Left ventricle myocardium superior (tissue), 1 donor: ENCODE measurements at places on chromosomes 3 and 15. TPM values are rescaled to one million over a fixed set of nuclear protein-coding genes. Genes with fewer than 3 reads are reported as not detected.

Gene CDHR4
- total RNA-seq: not detected

GRCh38 chr15:22874256-22874655 lies 35.8 kb downstream of the NIPA2 start:
- DNase-seq: no peak

GRCh38 chr3:155309581-155309980 lies 16.1 kb upstream of the STRIT1 start:
- DNase-seq: no peak

DNA sequence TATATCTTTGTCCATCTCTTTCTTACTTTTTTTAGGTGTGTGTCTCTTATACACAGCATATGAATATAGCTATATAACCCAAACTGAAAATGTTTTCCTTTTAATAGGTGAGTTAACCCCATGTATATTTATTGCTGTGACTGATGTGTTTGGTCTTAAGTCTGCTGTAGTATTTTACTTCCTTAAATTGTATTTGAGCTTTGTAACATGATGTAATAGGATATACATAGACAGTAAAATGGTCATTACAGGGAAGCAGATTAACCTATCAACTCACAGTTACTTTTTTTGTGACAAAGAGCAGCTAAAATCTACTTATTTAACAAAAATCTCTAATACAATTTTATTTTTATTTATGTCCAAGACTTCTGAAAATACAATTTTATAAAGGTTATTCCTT lies 51.8 kb upstream of the CDAN1 start:
- no peak for DNase-seq

DNA sequence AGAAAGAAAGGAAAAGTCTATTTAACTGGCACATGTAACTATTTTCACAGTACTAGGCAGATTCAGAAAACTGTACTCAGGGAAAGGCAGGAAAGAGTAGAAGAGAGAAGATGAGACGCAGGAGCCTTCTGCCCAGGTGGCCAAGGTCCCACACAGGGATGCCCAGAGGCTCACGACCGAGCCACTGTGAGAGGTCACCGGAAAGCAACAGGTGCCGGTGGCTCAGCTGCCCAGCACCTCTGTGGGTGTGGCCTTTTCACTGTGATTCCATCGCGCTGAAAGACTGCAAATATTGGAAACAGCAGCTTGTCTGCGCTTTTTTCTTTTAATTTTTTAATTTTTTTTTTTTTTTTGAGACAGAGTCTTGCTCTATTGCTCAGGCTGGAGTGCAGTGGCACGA lies 226.8 kb downstream of the OCA2 start:
- no peak for DNase-seq

DNA sequence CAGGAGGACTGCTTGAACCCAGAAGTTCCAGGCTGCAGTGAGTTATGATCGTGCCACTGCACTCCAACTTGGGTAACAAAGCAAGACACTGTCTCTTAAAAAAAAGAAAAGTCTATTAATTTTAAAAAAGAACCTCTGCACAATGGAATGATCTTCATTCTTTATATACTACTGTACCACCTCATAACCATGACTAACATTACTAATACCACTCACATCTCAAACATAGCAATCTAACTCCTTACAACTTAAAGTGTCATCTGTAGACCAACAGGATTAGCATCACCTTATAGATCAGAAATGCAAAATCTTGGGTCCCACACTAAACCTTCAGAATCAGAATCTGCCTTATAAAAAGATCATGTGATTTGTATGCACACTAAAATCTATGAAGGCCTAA lies 48.8 kb upstream of the MAP4 start:
- DNase-seq: no peak

DNA sequence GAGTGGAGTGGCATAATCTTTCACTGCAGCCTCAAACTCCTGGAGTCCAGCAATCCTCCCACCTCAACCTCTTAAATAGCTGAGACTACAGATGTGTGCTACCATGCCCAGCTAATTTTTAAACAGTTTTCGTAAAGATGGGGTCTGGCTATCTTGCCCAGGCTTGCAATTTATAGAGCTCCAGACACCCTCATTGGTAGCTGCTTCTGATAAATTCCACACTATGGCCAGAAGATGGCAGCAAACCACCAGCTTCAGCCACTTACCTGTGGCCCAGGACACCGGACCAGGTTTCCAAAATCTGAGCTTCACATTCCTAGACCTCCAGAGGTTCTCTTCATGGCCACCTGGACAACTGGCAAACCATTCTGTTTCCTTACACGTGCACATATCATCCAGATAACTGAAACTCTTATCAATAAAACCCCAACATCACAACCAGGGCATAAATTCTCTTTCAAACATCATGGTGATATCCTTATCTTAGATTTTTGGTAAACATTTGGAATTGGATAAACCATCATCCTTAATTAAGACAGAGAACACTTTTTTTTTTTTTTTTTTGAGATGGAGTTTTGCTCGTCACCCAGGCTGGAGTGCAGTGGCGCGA lies 28.9 kb downstream of the FBXW12 start:
- no peak for DNase-seq

- DNase-seq: no peak
Measured at GRCh38 chr3:5645692-5646410, 458.3 kb downstream of the EDEM1 start.

Gene TMEM212
- total RNA-seq: not detected

Gene ADPRH
- total RNA-seq: 10.3 TPM

DNA sequence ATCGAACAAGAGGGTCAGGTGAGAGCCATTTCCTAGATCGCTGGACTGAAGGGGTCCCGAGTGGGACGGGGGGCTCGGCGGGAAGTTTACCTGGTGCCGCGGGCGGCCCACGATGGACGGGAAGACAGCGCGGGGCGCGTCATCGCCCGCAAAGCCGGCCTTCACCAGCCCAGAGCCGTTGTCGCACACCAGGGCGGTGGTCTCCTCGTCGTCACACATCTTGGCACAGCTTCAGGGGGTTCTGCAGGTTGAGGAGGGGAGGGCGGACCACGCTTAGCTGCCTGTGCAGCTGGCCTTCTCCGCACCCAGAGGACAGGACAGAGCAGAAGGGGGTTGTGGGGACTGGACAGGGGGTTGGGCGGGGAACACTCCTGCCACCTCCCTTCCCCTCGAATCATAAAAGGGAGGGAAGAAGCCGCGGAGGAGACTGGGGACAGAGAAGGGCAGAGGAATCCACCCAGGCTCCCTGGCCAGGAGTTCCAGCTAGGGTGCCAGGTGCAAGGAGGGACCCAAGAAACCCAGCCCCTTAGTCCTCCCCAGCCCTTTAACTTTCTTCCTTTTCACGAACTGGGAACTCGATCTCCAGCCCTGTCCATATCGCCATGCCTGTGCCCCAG lies 651 bp downstream of the ACTC1 start:
- DNase-seq: peak; percentile 35

Gene MINAR1
- 0.07 TPM for total RNA-seq

DNA sequence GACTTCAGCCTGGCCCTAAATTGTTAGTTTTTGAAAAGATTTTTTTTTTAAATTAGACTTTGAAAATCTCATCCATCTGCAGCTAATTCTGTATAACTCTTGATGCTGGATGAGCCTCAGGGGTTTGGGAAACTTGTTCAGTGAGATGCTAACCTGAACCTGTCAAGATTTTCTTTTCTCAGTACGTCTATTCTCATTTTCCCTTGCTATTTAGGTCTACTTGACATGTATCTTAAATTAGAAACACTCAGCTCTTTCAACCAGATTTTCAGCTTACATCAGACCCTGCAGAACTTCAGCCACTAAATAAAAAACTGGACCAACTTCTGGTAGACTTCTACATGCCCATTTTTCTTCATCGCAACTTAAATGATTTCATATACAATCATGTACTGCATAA lies 61.4 kb downstream of the MFSD1 start:
- no peak for DNase-seq

DNA sequence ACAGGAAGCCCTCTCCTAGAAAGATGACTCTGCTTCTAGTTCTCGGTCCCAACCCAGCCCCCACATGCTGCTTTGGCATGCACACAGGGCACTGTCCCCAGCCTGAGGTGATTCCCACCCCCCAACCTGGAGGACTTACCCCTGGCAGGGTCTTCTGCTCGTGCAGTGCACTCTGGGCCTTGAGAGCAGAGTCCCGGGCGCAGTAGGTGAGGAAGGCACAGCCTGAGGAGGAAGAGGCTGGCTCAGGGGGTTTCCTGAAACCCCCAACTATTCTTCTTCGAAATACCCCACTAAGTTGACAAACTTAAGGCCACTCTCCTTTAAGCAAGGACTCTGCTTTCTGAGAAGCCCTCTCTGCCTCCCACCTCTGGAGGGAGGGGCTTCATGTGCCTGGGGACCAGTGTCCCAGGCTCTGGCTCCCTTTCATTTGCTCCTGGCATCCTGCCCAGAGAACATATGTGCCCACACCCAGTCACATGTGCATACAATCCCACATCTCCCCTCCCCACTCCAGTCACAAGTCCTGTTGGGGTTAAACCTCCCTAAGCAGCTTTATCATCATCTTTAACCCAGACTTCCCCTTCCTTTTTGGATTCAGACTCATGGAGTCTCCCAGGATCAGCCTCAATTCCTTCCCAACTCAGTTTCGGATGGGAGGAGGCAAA lies 4.1 kb downstream of the CELF6 start:
- DNase-seq: no peak
